T follicular helper cell (primary cell): ENCODE measurements at places on chromosomes 1 and 21.

GRCh38 chr1:7313826-7314225 is 457.3 kb upstream of the VAMP3 start:
- no peak for DNase-seq

GRCh38 chr1:90708236-90708786 is 8.8 kb downstream of the BARHL2 start:
- no peak for DNase-seq

DNA sequence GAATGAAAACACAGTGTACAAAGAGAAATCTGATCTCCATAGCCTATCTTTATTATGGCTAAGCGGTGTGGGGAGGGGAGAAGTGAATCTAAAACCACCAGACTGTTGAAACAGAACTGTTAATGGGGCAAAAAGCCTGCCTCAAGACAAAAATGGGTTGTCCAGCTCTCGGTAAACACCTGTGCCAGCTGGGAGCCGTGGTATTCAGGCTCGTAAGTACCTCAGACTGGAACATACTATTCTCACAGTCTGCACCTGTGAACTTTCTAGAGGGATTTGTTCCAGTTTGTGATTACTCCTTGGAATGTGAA is 42.7 kb upstream of the ATP1A1 start:
- no peak for DNase-seq

- no peak for DNase-seq
Observed at GRCh38 chr1:114043054-114043453, 63.8 kb downstream of the OLFML3 start.
